ENCODE measurements at places on chromosomes 2 and 18.

- no peak for DNase-seq
Measured at GRCh38 chr2:23402205-23402740, 17.3 kb downstream of the KLHL29 start.

DNA sequence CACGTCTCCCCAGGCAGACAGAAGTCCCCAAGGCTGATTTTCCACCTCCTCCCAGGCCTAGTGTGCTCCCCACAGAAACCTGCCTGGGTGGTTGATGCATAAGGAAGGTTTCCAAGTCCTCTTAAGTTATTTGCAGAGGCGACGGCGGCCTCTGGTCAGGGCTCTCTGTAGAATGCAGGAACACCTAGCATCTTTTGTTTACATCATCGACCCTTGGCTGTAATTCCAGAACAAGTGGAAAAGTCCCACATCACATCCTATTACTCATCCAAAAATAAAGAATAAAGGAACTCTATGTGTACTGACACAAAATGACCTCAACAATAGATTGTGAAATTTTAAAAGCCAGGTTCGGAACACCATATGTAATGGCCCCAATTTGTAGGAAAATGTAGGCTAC, 211.1 kb downstream of the ALPK2 start:
- no peak for DNase-seq

DNA sequence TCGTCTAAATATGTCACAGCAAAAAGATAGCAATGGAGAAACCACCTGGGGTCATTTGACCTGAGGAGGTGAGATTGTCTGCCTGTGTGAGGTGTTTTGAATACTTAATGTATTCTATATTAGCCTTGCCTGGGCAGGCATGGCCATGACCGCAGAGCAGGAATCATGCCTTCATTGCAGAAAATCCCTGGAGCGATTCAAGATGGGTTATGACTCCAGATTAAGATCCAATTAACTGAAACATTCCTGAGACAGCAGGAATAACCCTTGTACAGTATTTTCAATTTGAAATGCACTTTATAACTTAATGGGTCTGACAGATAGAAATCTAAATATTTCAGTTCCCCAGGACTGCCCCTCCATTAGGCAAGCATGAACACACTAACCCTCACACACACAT, 227.3 kb upstream of the RAB6C start:
- no peak for DNase-seq

- no peak for DNase-seq
Measured at GRCh38 chr18:51278045-51278649, 80.7 kb upstream of the MEX3C start.

DNA sequence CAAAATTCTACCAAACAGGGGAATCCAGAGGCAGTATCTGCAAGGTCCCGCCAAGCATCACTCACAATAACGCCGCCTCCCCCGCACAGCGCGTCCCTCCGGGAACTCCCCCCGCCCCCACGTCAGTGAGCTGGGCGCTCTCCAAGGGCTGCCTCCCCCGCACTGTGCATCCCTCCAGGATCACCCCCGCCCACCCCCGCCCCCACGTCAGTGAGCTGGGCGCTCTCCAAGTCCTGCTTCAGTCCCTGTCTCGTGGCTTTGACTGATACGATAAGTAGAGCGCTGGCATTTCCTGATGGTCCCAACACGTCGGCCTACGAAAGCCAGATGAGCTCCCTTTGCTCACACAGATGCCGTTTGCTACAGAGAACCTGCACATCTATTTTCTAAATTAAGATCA, 130.7 kb upstream of the TPO start:
- no peak for DNase-seq
